ENCODE measurements at places on chromosomes 1 and 21.

GRCh38 chr1:40102896-40103295 lies 5.8 kb upstream of the PPT1 start:
- H3K36me3 ChIP-seq: no peaks in the 10 kb centered on the region
- no peak overlapping the region for H3K4me3 ChIP-seq
- DNase-seq: no peak
- no peaks in the 10 kb centered on the region for H3K4me1 ChIP-seq
- H3K27me3 ChIP-seq: no peaks in the 10 kb centered on the region
- H3K27ac ChIP-seq: no peak overlapping the region

- no peaks in the 10 kb centered on the region for H3K27me3 ChIP-seq
- H3K27ac ChIP-seq: no peak overlapping the region
- H3K36me3 ChIP-seq: no peaks in the 10 kb centered on the region
- H3K4me1 ChIP-seq: no peaks in the 10 kb centered on the region
- no peak overlapping the region for H3K4me3 ChIP-seq
Observed at GRCh38 chr1:62398377-62398776, 38.5 kb upstream of the USP1 start.

GRCh38 chr1:96989302-96989701 lies 267.7 kb downstream of the PTBP2 start:
- no peaks in the 10 kb centered on the region for H3K4me1 ChIP-seq
- H3K27ac ChIP-seq: no peak overlapping the region
- H3K36me3 ChIP-seq: no peaks in the 10 kb centered on the region
- DNase-seq: no peak
- no peaks in the 10 kb centered on the region for H3K27me3 ChIP-seq

- no peaks in the 10 kb centered on the region for H3K27me3 ChIP-seq
- H3K27ac ChIP-seq: no peak overlapping the region
- no peaks in the 10 kb centered on the region for H3K36me3 ChIP-seq
Observed at GRCh38 chr1:222769181-222769580, 32.2 kb downstream of the FAM177B start.

DNA sequence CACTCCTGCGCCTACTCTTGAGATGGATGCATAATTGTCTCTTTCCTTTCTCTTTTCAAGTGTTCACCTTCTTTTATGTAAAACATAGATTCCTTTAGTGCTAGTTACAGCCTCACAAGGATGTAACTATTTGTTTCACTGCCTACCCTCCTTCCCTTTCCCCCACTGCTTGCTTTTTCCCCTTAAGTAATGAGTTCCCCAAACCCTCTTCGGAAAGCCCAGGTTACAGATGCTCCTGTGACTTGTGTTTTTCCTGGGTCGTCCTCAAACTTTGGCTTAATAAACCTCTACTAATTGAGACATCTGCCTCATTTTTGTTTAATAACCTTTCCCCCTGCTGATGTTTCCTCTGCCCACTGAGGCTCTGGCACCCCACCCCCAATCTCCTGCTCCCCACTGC lies 39.2 kb downstream of the C21orf91 start:
- H3K27ac ChIP-seq: peak overlapping the region; percentile 24
- H3K36me3 ChIP-seq: no peaks in the 10 kb centered on the region
- H3K4me1 ChIP-seq: no peaks in the 10 kb centered on the region
